ENCODE measurements at places on chromosomes 2 and 18. TPM values are rescaled to one million over a fixed set of nuclear protein-coding genes. Genes with fewer than 3 reads are reported as not detected.

SERPINB13 gene
- polyA plus RNA-seq, result not detected

LBX2 gene
- 7.0 TPM for polyA plus RNA-seq

CDH19 gene
- polyA plus RNA-seq, result 0.23 TPM

CIB4 gene
- polyA plus RNA-seq, result 0.33 TPM

LRRC30 gene
- 0.39 TPM for polyA plus RNA-seq

FHOD3 gene
- polyA plus RNA-seq, result 40.7 TPM

SERPINB7 gene
- polyA plus RNA-seq, result 0.65 TPM

ALK gene
- 0.24 TPM for polyA plus RNA-seq

TLX2 gene
- polyA plus RNA-seq, result 0.13 TPM

CPO gene
- 0.62 TPM for polyA plus RNA-seq

MC4R gene
- polyA plus RNA-seq, result 0.13 TPM

BOLL gene
- polyA plus RNA-seq, result not detected

SFTPB gene
- polyA plus RNA-seq, result 0.61 TPM

MSTN gene
- polyA plus RNA-seq, result 1.5 TPM

UCN gene
- 0.79 TPM for polyA plus RNA-seq

DLX1 gene
- 0.14 TPM for polyA plus RNA-seq

EXOC6B gene
- polyA plus RNA-seq, result 20.7 TPM

PASK gene
- polyA plus RNA-seq, result 11.1 TPM

SANBR gene
- polyA plus RNA-seq, result 29.2 TPM

LRP1B gene
- polyA plus RNA-seq, result 0.95 TPM

CCDC150 gene
- polyA plus RNA-seq, result 18.0 TPM

CNGA3 gene
- not detected for polyA plus RNA-seq

ASB18 gene
- polyA plus RNA-seq, result not detected

EFR3B gene
- polyA plus RNA-seq, result 5.9 TPM

ADAM23 gene
- polyA plus RNA-seq, result 7.6 TPM

OXER1 gene
- polyA plus RNA-seq, result 6.0 TPM

TGFBRAP1 gene
- 17.3 TPM for polyA plus RNA-seq

LOXL3 gene
- polyA plus RNA-seq, result 10.3 TPM

DSC3 gene
- 1.4 TPM for polyA plus RNA-seq

FLACC1 gene
- 2.7 TPM for polyA plus RNA-seq

UGT1A3 gene
- polyA plus RNA-seq, result not detected

ST6GAL2 gene
- polyA plus RNA-seq, result 21.5 TPM

VPS54 gene
- polyA plus RNA-seq, result 52.9 TPM

PPIL3 gene
- polyA plus RNA-seq, result 49.9 TPM

TTR gene
- not detected for polyA plus RNA-seq

GREB1 gene
- 9.2 TPM for polyA plus RNA-seq

TMEM169 gene
- 14.8 TPM for polyA plus RNA-seq

ALPI gene
- 0.06 TPM for polyA plus RNA-seq

NCKAP1 gene
- 122 TPM for polyA plus RNA-seq

GAREM2 gene
- 6.9 TPM for polyA plus RNA-seq

CCL20 gene
- polyA plus RNA-seq, result 0.41 TPM

TMBIM1 gene
- 108 TPM for polyA plus RNA-seq

CHN1 gene
- polyA plus RNA-seq, result 21.1 TPM

AGAP1 gene
- polyA plus RNA-seq, result 21.2 TPM

Data from left renal cortex interstitium (tissue), 4 donors.